Hepatocyte (in vitro differentiated cells): ENCODE measurements at places on chromosomes 7 and 10. TPM values are rescaled to one million over a fixed set of nuclear protein-coding genes. Genes with fewer than 3 reads are reported as not detected.

ATP6V0A4 gene
- 0.84 and 1.1 TPM in 2 replicates for total RNA-seq

GGCT gene
- total RNA-seq, result 43.4 and 47.2 TPM in 2 replicates

HYAL4 gene
- 0.07 TPM in 1 of 2 replicates, not detected in the other for total RNA-seq

GRCh38 chr7:49703337-49703736 is 70.1 kb upstream of the VWC2 start:
- H3K4me1 ChIP-seq, result no peaks in the 10 kb centered on the region
- no peak overlapping the region for H3K27ac ChIP-seq
- H3K27me3 ChIP-seq, result no peaks in the 10 kb centered on the region
- no peak for DNase-seq

- H3K27me3 ChIP-seq, result no peaks in the 10 kb centered on the region
- no peak overlapping the region for H3K4me3 ChIP-seq
- no peak for DNase-seq
- no peak overlapping the region for H3K27ac ChIP-seq
- H3K36me3 ChIP-seq, result no peaks in the 10 kb centered on the region
- H3K4me1 ChIP-seq, result no peaks in the 10 kb centered on the region
Measured at GRCh38 chr10:117432866-117433265, 57.6 kb upstream of the PDZD8 start.

DNA sequence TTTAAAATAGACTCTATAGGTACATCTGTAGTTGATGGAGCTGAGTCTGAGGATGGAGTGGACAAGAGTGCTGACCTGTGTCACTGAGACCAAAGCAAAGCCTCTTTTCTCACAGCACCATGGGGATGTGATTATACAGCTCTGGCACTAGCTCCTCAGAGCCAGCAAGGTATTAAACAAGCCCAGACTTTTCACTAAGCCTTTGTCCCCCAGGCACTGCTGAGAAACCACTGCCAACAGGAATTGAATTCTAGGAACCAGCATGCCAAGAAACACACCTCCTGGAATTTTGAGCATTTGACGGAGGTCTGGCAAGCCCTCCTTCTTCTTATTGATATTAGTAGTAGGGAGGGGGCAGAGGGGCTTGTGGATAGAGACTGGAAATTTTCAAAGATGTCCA is 147.0 kb downstream of the C1GALT1 start:
- H3K4me3 ChIP-seq, result no peak overlapping the region
- H3K27me3 ChIP-seq, result no peaks in the 10 kb centered on the region
- no peak overlapping the region for H3K27ac ChIP-seq
- no peaks in the 10 kb centered on the region for H3K36me3 ChIP-seq
- no peaks in the 10 kb centered on the region for H3K4me1 ChIP-seq
- no peak for DNase-seq
